ENCODE measurements at places on chromosomes 13 and 19.

- no peak for DNase-seq
Measured at GRCh38 chr13:38264363-38265131, 85.1 kb upstream of the UFM1 start.

- no peak for DNase-seq
Measured at GRCh38 chr19:795691-796581, 1.3 kb upstream of the PTBP1 start.

- DNase-seq: no peak
Measured at GRCh38 chr13:79404985-79405384, 1.1 kb downstream of the RBM26 start.

DNA sequence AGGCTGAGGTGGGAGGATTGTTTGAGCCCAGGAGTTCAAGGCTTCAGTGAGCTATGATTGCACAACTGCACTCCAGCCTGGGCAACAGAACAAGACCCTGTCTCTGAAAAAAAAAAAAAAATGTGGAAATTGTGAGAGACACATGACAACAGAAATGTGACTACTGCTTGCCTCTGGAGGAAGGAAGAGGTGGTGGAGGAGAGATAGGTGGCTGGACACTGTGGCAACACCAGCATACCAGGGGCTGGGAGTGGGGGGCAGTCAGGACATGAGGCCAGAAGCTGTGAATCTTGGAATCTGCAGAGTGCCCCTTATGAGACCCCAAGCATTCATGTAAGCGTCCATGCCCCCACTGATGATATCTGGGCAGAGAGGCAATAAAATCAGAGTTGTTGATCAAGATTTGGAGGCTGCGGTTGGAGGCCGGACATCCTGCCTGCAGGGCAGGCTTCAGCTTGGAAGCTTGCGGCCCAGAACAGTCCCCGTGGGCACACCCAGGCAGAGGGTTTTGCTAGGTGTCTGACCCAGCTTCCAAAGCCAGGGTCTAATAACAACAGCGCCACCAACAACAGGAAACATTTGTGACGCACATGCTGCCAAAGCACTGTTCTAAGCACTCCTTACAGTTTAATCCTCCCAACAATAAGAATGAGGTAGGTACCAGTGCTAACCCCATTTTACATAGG, 16.9 kb downstream of the FAM187B start:
- no peak for DNase-seq

GRCh38 chr13:23715762-23716235, 145.6 kb downstream of the TNFRSF19 start:
- no peak for DNase-seq

DNA sequence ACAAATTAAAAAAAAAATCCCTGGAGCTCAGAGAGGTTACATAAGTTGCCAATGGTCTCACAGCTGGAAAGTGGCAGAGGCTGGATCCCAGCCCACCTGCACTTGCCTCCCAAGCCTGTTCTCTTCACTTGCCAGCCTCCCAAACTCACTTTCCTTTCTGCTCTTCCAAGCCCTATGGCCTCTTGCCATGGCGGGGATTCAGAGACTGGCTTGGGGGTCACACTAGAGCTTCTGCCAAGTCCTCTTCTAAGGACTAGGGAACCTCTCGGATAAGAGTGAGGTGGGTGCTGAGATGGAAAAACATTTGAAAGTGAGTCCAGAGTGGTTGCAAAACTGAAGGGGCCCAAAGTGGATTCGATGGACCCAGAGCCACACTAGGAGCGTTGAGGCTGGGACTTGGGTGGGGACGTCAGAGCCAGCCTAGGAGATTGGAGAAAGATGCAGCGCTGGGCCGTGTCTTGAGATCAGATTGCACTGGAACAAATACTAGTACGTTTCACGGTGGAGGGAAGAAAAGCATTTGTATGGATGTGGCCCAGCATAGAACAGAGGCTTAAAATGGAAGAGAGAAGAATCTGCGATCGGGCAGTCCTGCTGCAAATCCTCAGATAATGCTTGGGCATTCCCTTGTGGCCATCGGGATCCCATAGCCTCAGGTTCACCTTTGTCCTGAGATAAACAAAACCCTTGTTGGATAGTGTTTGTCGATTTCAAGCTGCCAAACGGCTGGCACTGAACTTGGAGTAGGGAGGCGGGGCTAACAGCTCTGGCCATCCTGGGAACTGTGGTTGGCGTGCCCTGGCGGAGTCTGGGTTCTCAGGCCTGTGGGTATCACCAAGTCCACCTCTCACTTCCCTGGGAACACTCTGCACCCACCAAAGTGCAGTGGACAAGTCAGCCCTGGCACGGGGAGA, 84.8 kb downstream of the ING1 start:
- DNase-seq: no peak

- no peak for DNase-seq
Measured at GRCh38 chr19:30371161-30371836, 885 bp upstream of the ZNF536 start.

GRCh38 chr13:97198753-97199152, 23.4 kb upstream of the MBNL2 start:
- no peak for DNase-seq

DNA sequence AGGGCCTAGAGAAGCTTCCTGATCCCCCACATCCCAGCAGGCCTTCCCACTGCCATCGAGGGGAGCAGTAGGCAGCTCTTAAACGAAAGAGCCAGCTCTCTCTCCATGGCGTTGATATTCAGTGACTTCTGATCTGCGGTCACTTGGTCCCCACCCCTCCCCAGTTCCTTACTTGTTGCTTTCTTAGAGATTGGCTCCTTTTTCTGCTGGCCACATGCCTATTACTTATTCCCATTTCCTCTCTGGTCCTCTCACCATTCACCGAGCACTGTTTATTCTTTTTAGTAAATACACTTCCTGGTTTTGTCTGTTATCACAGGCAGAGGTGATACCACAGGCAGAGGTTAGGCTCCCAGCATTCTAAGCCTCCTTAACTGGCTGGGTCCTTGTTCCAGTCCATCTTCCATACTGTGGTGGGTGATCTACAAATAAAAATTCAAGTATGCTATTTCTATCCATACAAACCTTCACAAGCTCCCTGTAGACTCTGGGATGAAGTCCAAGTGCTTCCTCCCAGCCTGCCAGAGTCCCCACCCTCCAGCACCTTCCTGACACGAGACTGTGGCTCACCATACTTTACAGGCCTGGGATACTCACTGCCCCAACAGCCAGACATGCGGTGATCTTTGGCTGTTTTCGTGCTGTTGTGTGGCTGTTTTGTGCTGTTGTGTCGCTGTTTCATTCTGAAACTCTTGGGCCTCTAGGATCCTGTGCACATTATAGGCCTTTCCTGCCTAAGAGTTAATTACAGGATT, 315.9 kb downstream of the ATP8A2 start:
- no peak for DNase-seq

- DNase-seq: no peak
Measured at GRCh38 chr19:35461060-35461459, 13.0 kb downstream of the FFAR2 start.

DNA sequence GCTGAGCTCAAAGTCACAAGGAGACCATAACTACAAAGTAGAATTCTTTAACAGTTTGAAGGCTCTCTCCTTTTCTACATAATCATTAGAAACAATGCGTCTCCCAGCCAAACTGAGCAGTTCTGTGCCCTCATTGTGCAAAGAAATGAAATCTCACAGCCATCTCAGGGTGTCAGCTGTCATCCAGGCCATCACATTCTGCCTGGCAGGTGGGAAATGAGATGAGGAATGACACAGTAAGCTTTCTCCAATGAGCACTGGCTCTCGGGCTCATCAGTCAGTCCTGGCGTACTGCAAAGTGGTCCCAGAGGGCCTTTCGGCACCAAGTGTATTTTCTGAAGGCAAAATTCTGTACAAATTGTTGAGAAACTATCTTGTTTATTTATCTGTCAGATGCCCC, 306.5 kb downstream of the KCTD12 start:
- DNase-seq: no peak

DNA sequence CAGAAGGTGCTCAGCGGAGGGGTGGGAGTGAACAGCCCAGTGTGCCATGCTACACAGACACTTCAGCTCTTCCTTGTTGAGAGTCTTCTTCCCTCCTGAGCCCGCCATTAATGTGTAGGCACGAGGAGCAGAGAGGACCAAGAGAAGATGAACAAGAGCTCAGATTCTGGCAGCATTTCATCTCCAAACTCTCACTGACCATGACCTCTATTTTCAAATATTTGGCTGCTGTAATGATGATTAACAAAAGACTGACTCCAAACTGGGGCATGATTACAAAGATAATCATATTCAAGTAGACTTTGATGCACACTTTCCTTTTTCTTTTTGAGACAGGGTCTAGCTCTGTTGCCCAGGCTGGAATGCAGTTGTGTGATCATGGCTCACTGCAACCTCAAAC, 236.5 kb downstream of the DCLK1 start:
- DNase-seq: no peak

DNA sequence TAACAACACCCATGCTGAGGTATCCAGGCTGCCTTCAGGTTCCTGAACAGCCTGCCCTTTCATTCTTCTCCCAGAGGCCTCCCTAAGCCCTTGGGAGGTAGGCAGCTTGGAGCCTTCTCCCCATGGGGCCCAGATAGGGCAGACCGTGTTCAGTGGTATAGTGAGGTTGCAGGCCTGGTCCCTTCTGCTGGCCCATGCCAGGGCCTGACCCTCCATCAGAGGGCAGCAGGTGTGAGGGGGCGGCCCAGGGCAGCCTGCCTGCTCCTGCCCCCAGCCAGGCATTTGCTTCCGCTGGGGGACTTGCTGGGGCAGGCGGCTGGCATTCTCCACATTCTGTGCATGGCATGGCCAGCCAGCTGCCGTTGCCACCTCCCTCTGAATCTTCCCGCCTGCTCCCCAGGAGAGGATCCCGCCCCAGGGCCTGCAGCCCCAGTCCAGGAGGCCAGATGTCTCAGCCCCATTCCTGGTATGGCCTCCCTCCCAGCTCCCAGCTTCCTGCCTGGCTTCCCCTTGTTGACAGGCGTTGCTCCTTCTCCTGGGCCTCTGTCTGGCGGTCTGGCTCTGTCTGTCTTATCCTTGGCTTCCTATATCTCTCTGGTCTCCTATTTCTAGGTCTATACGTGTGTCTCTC, 8.9 kb downstream of the CIC start:
- DNase-seq: peak; percentile 73

DNA sequence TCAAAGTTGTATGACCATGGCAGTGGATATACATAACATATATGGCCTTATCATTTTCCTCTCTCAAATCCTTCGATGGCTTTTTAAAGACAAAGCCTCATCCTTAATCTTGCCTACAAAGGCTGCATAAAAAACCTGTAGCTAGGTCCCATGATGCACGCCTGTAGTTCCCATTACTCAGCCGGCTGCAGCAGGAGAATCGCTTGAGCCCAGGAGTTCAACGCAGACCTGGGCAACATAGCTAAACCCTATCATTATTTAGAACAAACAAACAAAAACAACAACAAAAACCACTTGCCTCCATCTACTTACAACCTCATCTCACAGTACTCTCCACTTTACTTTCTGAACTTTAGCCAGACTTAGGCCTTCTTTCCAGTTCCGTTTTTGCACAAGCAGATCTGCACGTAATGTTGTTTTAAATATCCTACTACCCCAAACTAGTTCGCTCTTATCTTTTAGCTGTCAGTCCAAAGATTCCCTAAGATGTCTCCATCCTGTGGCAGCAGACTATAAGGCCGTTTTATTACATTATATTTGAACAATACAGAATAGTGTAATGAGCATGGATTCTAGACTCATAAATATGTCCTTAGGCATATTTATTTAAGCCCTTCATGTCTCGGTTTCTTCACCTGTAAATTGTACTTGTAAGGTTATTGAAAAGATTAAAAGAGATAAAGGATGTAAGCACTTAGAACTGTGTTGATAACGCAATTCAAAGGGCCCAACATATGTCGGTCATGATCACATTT, 969 bp upstream of the POMP start:
- DNase-seq: peak; percentile 43

GRCh38 chr19:51158474-51159129, 16.5 kb downstream of the SIGLEC7 start:
- peak; percentile 9 for DNase-seq

- DNase-seq: no peak
Measured at GRCh38 chr13:99998261-99998660, 16.7 kb downstream of the ZIC2 start.

DNA sequence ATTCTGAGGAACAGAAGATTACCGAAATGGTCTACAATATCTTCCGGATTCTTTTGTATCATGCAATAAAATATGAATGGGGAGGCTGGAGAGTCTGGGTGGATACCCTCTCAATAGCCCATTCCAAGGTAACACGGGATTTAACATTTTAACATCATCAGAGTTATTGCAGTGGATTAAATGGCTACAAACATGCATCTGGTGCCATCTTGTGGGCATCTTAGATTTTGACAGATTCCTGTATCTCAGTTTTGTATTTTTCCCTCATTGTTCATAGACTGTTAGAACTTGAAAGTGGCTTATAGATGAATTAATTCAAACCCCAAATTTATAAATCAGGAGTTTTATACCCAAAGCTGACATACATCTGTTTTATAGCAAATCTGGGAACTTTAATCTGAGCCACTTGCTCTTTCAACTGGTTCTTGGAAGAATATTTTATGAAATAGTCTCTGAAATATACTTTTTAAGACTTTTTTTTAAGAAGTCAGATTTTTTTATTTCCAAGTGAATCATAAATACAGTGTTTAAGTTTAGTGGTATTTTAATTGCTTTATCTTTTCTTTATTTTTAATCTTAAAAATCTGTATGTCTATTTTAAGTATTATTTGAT, 215.2 kb downstream of the NBEA start:
- DNase-seq: peak; percentile 58

DNA sequence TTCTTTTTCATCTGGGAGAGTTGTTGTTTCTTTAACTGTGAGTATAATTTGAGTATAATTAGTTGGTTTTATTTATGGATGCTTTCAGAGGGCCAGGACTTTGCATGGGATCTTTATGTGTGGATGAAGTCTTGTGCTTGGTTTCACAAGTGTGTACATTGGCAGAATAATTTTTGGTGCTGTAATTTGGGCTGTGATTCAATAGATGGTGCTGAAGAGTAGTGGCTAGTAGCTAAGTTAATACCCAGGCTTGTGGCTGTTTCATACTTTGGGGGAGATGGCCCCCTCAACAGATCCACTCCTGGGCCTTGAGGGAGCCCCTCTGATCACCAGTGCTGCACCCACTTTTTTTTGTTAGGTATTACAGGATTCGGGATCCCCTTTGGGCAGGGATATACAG, 1142.4 kb downstream of the SLITRK1 start:
- DNase-seq: peak; percentile 8

DNA sequence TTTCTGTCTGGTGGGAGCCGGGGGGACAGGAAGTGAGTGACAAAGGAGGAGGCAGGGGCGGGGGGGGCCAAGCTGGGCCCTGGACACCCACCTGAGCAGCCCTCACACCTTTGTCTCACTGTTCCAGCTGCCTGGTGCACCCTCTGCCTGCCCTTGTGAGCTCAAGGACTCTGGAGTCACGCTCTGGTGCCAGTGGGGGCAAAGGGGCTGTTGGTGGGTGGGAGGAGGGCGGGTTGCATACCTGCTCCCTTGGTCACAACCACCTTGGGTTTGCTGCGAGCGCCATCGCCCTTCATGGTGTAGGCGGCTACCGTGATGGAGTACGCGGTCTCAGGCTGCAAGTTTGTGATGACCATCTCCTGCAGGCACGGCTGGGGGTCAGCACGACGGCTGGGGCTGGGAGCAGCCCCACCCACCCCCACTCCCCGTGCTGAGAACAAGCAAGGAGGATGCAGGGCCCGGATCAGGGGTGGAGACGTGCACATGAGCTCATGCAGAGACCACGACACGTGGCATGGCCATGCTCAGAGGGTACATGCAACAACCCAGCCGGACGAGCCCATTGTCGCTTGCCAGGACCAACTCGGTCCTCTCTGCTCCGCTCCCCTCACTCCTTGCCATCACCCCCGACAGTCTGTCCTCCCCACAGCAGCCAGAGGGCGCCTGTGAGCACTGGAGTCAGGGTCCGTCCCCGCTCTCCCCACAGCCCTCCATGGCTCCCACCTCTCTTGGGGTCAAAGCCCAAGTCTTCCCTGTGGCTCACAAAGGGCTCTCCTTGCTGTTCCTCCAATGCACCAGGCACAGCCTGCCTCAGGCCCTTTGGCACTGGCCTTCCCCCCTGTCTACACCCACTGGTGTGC, 114.9 kb downstream of the PTPRS start:
- DNase-seq: no peak

Measured in fibroblast of skin of back (primary cell).